ENCODE measurements at places on chromosomes 12 and 14.

- DNase-seq: no peak
Measured at GRCh38 chr14:101893759-101894158, 70.6 kb upstream of the DYNC1H1 start.

GRCh38 chr12:11661491-11662089 lies 12.1 kb downstream of the ETV6 start:
- no peak for DNase-seq

DNA sequence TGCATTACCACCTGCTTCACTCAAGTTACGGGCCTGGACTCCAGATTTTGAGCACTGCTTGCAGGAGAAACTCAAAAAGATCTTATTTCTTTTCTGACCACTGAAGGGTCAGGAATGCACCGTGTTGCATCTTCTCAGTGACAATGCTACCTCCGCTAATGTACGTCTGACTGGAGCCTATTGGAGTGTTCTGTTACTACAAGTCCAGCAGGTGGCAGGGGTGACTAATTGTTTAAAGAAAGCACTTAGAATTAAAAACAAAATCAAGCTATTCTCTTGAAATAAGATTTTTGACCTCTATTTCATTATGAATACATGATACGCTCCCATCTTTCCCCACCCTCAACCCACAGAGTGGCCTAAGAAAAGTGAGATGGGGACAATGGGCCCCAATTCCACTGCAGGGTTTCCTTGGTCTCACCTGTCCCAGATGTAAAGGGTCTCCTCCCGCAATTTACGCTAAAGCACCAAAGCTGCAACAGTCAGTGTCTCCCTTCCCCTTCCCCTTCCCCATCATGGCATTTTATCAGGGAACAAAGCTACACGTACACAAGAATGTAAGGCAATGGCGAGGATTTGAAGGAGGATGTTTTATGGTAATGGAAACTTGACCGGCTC lies 2.2 kb downstream of the TBPL2 start:
- DNase-seq: peak; percentile 39

- no peak for DNase-seq
Measured at GRCh38 chr12:32155961-32156529, 49.4 kb downstream of the BICD1 start.

DNA sequence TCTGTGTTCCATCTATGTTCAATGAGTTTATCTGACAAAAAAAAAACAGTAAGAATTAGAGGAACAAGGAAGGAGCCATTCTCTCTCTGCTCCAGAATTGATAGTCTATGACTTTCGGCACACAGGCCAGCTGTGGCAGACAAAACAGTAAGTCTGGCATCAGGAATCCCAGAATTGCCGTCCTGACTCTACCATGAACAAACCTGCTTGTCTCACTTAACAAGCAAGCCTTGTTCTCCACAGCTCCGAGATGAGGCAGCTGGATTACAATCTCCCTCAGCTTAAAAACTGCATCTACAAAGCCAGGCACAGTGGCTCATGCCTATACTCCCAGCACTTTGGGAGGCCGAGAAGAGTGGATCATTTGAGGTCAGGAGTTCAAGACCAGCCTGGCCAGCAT lies 153.6 kb upstream of the TMCC3 start:
- no peak for DNase-seq

GRCh38 chr14:92581966-92582566 lies 68.5 kb downstream of the RIN3 start:
- DNase-seq: no peak

DNA sequence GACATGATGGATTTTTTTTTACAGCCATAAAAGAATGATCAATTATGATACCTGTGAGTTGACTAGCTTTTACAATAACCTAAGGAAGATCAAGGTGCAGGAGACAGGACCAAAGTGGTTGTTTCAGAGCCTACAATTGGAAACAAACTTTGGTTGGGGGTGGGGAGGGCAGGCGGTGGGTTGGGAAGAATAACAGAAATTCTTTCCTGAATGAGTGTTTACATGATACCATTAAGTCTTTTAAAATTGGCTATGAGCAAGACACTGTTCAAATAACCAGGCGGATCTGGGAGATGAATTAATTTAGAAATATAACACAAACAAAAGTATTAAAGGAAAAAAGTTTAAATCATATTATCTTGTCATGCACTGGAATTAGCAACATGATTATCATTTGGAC lies 7.2 kb downstream of the NFYB start:
- no peak for DNase-seq

DNA sequence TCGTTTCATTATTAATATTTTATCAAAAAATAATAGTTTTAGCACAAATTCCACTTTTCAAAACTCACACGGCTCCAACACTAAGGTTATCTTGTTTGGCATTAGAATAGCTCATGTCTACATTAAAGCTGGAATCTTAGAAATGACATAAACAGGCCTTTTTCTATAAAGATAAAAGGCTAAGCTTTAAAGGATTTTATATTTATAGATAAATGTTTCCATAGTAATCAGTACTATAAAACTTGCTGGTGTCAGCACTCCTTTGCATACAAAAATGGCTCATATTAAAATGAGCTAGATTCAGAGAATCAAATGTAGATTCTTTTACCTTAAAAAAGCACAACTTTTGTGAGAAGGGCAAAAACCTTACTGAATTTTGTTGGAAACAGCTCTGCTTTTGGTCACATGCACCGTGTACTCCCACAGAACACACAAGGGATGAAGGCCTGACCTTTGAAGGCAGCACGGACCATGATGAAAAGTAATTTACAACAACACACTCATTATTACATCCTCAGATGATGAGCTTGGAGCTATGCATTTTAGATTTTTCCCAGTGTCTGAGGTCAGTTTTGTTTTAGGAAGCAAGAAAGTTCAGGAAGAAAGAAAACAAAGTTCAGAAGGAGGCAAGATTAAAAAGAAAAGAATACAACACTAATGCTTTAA lies 202.8 kb downstream of the BCAT1 start:
- no peak for DNase-seq

DNA sequence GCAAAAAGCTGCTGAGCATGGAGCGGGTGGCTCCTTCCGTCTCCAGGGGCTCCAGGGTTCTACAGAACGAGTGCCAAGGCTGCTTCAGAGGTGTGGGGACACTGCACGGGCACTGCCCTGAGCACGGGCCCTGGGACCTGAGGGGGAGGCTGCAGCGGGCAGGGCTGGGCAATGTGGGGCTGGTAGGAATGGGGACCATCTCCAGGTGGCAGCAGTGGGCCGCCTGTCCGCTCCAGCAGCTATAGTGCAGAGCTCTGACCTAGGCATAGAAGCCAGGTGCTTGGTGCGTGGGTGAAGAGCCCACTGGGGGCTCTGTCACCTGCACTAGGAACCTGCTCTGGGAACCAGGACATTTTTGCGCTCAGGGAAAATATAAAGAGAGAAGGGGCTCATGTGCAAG lies 22.3 kb downstream of the HDAC7 start:
- DNase-seq: no peak

DNA sequence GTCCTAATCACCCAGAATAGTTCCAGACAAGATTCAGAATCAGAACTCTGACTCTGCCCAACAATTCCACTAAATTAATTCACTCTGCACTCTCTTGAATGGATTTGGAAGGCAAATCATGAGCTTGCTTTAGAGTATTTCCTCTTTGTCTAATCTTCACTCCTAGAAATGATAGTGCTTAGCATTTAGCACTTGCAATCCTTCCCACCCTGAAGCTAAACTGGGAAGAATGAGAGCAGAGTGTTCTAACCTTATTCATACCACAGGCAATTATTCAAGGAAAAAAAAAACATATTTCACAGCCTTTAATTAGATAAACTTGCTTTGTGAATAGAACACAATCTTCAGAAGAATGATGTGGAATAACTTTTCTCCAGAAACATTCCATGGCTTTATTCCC lies 264.6 kb downstream of the PAWR start:
- DNase-seq: no peak

DNA sequence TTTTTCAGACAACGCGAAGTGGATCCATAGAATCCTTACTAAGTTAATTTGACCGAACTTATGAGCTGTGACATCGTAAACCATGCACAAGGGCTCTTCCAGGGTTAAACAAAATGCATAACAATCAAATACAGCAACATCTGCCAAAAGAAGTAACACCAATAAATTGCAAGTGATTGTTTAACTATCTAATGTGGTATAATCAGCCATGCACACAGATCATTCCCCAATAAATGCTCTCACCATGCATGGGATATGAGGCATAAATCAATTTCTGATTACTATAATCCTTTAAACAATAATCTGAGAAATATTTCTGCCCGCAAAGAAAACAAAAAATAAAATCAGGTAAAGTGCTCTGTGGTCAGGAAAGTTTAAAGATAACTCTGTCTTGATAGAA lies 7.7 kb upstream of the PLEKHG7 start:
- no peak for DNase-seq

DNA sequence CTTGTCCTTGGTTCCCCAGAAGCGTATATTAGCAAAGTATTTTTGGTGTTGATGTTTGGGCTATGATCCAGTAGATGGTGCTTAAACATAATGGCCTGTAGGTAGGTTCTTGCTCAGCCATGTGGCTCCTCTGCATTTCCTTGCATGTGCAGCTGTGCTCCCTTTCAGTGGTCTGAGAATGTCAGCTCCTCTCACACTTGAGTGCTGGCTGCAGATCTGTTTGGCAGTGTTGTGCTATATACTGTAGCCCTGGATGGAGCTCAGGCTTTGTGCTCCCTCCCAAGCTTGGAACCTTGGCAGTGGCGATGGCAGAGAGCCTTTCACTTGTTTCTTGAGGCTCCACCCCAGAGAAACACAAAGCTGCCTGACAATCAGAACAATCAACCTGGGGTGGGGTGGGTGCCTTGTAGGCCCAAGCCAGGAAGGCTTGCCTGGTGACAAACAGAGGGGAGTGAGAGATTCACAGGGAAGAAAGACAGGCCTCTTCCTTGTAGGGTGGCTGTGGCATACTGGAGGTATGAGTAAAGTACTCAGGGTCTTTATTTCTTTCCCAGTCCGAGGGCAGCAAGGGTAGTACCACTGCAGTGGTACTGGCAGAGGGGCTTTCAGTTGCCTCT lies 255.3 kb downstream of the RAD51B start:
- DNase-seq: no peak

DNA sequence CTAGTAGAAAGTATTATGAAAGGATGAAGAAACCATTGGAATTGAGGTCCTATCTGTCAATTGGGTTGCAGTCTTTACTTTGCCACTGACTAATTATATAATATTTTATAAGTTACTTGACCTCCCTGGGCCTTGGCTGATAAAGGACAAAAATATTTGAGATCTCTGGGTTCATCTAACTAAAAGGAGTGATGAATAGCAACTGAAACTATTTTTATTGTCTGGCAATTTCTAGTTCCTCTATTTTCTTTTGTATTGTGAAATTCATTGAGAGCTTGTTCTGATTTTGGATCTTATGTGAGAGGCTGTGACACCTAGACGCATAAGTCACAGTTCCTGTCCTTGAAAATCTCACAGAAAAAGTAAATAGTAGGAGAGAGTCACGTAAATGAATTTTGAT lies 415.7 kb upstream of the ATP2B1 start:
- DNase-seq: no peak

GRCh38 chr14:76067536-76067935 lies 82.0 kb downstream of the IFT43 start:
- DNase-seq: no peak

DNA sequence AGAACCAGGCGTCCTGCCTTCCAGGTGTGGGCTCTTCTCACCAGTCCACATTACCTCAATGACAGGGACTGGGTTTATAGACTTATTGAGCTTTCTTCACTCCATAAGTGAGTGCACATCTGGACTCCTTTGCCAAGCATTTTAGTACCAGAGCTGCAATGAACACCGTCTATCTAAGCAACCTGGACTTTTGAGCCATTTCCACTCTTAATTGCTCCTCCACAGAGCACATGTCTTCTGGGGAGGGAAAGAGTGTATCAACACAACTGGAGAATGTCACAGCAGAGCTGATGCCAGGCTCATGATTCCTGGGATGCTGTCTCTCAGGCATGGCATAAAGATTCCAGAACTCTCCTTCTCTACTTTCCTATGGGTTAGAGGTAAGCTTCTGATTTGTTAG lies 43.0 kb upstream of the BDKRB2 start:
- no peak for DNase-seq

DNA sequence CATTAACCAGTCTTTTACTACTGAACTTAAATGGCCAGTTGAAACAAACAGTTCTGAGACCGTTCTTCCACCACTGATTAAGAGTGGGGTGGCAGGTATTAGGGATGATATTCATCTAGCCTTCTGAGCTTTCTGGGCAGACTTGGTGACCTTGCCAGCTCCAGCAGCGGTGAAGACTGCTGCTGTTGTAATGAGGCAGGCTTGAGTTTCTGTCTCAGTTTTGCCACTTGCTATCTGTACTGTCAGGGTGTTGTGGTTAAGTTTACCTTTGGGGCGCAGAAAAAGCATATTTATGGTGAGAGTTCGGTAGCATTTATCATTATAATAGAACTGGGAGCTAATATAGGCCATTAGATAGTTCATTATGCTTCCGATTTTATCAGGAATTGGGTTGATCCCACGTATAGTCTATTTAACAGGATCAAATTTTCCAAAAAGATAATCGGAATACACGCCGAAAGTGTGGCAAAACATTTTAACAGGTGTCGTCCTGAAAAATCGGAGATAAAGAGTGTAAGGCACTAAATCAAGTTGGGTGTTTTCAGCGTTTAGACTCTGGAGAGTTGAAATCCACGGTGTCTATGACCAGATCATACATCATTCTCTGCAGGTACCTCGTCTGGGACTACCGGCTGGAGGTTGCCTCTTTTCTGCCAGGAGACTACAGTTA lies 688 bp upstream of the NECAP1 start:
- no peak for DNase-seq

GRCh38 chr12:23281295-23281694 lies 656.3 kb downstream of the ETNK1 start:
- no peak for DNase-seq

DNA sequence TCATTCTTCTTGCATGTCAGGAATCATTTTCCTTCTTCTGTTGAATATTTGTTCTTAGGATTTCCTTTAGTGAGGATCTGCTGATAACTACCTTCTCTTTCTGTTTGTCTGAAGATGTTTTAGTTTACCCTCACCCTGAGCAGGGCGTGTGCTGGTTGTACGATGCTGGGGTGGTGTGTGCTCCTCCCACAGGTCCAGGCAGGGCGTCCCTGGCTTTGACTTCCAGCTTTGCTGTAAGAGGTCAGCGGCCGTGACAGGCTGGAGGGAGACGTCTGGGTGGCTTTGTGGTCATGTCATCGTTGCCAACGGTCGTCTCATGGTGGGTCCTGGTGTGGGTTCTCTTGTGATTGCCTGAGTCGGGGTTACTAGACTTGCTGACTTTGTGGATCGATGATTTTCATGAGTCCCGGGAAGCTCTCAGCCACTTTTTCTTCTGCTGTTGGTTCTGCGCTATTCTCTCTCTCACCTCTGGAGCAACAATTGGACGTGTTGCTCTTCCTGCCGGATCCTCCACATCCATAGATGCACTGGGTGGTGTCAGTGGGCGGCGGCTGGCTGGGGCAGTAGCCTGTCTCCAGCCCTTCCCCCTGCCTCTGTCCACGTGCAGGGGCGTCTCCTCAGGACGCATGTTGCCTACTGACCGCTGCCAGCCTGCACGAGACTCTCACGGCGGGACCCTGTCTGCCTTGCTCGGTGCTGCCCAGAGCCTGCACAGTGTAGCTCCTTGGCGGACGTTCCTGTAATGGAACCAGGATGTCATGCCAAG lies 8.4 kb downstream of the PACS2 start:
- DNase-seq: no peak
